ENCODE measurements at places on chromosomes 2 and 18. TPM values are rescaled to one million over a fixed set of nuclear protein-coding genes. Genes with fewer than 3 reads are reported as not detected.

DNA sequence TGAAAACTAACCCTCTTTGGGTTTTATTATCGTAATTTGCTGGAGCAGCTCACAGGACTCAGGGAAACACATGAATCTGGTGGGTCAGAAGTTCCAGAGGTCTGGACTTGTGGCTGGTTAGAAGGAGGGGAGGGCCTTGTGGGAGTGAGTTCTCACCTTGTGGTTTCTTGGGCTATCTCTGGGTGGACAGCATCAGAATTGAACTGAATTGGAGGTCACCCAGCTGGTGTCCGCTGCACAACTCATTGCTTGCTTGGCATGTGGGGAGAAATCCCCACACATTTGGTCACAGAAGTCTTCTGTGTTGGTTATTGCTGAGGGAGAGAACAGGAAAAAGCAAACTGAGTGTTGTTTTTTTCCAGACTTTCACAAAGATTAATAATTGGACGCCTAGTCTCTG, 27.5 kb downstream of the ZNF892 start:
- DNase-seq, result no peak

DNA sequence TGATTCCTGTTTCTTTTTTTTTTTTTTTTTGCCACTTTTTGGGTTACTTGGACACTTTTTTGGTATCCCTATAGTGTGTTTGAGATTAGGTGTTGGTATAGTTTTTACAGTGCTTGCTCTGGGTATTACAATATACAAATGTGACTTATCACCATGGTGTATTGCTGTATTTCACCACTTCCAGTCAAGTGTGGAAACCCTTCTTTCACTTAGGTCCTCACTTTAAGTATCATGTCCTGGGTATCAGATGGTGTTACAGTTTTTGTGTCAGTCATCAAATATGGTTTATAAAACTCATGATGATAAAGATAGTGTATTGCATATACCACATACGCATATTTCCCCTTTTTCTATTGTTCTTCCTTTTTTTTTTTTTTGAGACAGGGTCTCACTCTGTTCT, 1.8 kb downstream of the ATP9B start:
- no peak for DNase-seq

GRCh38 chr2:23327416-23327815, 57.6 kb upstream of the KLHL29 start:
- DNase-seq, result no peak

Gene RAPGEF4
- 5.2 TPM for total RNA-seq

Gene PTH2R
- total RNA-seq, result not detected

Gene NDUFB3
- total RNA-seq, result 30.8 TPM

Gene NLRC4
- 1.5 TPM for total RNA-seq
